T-helper 17 cell (primary cell): ENCODE measurements at places on chromosomes 12 and 14.

- H3K27ac ChIP-seq = no peak overlapping the region
- H3K4me3 ChIP-seq = no peak overlapping the region
- peaks cover 7% of the 10 kb centered on the region for H3K27me3 ChIP-seq
- H3K4me1 ChIP-seq = no peaks in the 10 kb centered on the region
These were observed 30.4 kb downstream of the FAM222A start for GRCh38 chr12:109744026-109744425.

GRCh38 chr14:38696925-38697324, 406.1 kb downstream of the SEC23A start:
- no peak overlapping the region for H3K27ac ChIP-seq
- H3K27me3 ChIP-seq = no peaks in the 10 kb centered on the region
- H3K4me3 ChIP-seq = no peak overlapping the region
- DNase-seq = no peak

- peaks cover 48% of the 10 kb centered on the region for H3K27me3 ChIP-seq
- no peak for DNase-seq
- H3K4me3 ChIP-seq = peak within 1 kb of the TSS; percentile 67
- no peaks in the 10 kb centered on the region for H3K36me3 ChIP-seq
These were observed at the start of gene PDE3A for GRCh38 chr12:20368114-20368650. Gene PDE3A (plus strand): TSS chr12:20368537. CDS start chr12:20369285, 748 bp downstream.

DNA sequence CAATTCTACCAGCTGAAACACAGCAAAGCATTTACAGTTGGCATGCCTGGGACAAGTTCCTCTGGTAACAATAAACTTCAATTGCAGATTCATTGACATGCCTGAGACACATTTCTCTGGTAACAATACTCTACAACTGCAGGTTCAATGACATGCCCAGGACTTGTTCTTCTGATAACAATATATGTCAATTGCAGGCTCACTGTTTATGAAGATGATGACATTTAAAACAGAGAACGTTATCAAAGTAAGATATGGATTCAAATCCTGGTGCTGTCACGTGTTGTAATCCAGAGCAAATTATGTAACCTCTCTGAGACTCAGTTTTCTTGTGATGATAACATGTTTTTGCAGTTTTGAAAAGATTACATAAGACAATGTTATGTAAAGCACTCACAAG, 20.5 kb downstream of the KITLG start:
- H3K27me3 ChIP-seq = peaks cover 5% of the 10 kb centered on the region
- H3K27ac ChIP-seq = no peak overlapping the region
- DNase-seq = no peak
- no peak overlapping the region for H3K4me3 ChIP-seq

DNA sequence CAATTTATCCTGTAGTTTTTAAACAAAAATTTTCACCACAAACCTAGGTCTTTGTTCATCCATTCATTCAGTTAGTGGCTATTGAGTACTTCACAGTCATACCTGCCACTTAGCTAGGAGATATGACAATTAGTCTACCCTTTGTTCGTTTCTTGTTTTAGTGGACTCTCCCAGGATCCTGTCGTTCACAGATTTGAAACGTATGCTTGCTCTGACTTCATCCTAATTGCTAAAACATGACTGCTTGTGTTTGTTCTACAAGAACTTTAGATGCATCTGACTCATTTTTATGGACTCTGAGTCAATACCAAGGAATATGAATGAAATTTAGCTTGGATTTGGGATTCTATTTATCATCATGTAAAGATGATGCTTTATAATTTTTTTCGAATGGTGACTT, 69.5 kb downstream of the TBC1D30 start:
- H3K4me1 ChIP-seq = no peaks in the 10 kb centered on the region
- DNase-seq = no peak
- no peak overlapping the region for H3K27ac ChIP-seq
- H3K4me3 ChIP-seq = no peak overlapping the region
- H3K36me3 ChIP-seq = no peaks in the 10 kb centered on the region
- peaks cover 24% of the 10 kb centered on the region for H3K27me3 ChIP-seq

DNA sequence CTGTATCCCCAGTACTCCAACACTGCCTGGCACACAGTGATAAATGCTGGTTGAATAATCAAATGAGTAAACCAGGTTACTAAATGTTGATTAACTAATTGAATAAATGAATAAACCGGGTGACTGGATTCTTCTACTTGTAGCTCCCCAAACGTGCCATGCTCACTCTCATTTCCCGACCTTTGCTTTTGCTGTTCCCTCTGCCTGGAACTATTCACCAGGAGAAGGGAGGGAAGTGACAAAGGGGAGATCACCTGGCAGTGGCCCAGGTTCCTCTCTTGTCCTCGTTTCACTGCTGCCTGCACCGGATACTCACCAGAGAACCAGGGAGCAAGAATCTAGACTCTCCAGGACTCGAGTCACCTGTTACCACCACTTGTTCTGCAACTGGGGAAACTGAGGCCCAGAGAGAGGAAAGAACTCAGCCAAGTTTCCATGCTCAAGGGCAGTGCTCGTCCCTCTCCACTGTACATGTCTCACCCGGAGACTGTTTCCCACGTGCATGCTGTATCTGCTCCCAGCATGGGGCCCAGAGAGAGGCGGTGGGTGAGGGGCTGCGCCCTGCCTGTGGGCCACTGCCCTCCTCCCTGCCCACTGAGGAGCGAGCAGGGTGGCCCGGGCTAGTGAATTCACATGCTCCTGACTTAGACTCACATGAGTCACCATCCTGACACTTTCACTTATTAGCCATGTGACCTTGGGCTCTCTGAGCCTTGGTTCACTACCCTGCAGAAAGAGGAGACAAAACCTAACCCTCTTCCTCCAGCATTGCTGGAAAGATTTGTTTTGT, 17.7 kb upstream of the POP5 start:
- peaks cover 2% of the 10 kb centered on the region for H3K36me3 ChIP-seq
- DNase-seq = no peak
- H3K4me3 ChIP-seq = no peak overlapping the region
- H3K4me1 ChIP-seq = peaks cover 2% of the 10 kb centered on the region
- H3K27me3 ChIP-seq = peaks cover 45% of the 10 kb centered on the region
- H3K27ac ChIP-seq = no peak overlapping the region

DNA sequence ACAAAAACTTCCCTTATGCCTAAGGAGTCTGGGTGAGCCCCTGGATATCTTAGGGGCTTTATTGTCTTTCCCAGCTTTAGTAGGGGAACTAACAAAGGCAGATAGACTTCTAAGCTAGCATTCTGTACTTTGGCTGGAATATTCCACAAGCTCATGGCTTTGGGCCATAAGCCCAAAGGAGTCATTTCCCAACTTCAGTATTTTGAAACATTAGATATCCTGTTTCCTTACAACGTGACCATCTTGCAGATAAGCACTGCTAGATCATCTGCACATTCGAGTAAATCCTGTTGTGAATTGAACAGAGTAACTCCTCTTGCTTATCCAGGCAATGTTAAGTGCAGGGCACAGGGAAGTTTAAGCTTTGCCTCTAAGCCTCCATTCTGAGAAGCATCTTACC, 70.6 kb upstream of the ACTN1 start:
- H3K4me1 ChIP-seq = peaks cover 13% of the 10 kb centered on the region
- no peak for DNase-seq
- H3K27me3 ChIP-seq = no peaks in the 10 kb centered on the region
- H3K27ac ChIP-seq = no peak overlapping the region
- H3K4me3 ChIP-seq = no peak overlapping the region

DNA sequence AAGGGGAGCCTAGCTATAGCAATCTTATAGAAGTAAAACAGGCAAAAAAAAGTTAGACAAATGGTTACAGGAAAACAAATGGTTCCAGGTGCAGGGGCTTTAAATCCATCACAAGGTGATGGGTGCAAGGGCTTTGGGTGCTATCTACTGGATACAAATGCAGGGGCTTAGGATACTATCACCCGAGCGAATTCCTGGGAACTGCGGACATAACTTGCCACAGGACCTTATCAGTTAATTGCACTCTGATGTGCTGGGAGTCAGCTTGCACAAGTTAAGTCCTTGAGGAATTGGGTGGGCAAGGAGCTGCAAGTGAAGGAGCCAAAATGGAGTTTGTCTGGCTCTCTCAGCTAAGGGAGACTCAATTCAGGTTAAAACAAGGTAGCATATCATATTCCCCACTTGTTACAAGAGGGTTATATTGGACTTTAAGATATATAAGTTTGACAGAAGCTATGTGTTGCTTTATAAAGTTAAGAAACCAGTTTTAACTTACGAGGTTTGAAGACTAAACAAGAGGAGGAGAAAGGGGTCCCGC, 115.0 kb upstream of the PZP start:
- H3K4me1 ChIP-seq = peaks cover 23% of the 10 kb centered on the region
- H3K27me3 ChIP-seq = peaks cover 7% of the 10 kb centered on the region

DNA sequence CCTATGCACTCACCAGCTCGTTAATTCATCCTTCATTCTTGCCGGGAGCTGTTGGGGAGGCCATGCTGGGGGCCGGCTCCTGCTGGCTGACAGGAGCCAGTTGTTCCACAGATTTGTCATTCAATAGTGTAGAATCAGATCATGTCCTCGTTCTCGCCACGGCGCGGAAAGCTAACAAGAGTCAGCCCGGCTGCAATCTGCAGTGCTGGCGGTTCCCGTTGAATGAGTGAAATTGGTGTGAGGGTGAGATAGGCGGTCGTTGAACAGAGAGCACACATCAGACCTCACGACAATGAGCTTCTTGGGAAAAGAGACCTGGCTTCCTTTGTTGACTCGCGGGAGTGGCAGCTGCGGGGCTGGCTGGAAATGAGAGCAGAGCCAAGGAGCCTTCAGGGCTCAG, 57.5 kb downstream of the KIF26A start:
- no peak overlapping the region for H3K27ac ChIP-seq
- H3K27me3 ChIP-seq = no peaks in the 10 kb centered on the region
- peaks cover 2% of the 10 kb centered on the region for H3K4me1 ChIP-seq
- no peak for DNase-seq

GRCh38 chr12:118103201-118103600, 610 bp downstream of the VSIG10 start:
- peaks cover 6% of the 10 kb centered on the region for H3K4me1 ChIP-seq
- no peaks in the 10 kb centered on the region for H3K27me3 ChIP-seq
- H3K27ac ChIP-seq = peak overlapping the region; percentile 47
- DNase-seq = no peak
- H3K36me3 ChIP-seq = no peaks in the 10 kb centered on the region
- H3K4me3 ChIP-seq = peak overlapping the region; percentile 95

DNA sequence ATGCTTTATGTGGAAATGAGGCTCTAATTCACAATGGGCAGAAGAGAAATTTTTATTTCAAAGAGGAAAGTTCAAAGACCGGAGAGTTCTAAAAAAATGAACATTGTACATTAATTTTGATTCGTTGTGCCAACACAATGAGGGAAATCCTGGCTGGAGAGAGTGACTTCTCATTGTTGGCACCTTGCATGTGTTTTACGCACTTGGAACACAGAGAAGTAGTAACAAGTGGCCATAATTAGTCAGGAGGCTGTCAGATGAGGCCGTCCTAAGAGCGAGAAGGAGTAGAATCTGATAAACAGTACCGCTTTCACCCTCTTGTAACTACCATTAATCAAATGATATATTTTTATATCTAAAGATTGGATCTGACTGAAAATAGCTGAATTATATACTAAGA, 6.9 kb downstream of the LMO3 start:
- H3K4me3 ChIP-seq = no peak overlapping the region
- no peak for DNase-seq
- H3K4me1 ChIP-seq = no peaks in the 10 kb centered on the region
- no peak overlapping the region for H3K27ac ChIP-seq
- H3K27me3 ChIP-seq = no peaks in the 10 kb centered on the region

- peak overlapping the region; percentile 98 for H3K27ac ChIP-seq
- H3K27me3 ChIP-seq = no peaks in the 10 kb centered on the region
- H3K4me3 ChIP-seq = peak overlapping the region; percentile 98
- no peaks in the 10 kb centered on the region for H3K36me3 ChIP-seq
These were observed 670 bp upstream of the PSMA3 start for GRCh38 chr14:58243790-58244555.

DNA sequence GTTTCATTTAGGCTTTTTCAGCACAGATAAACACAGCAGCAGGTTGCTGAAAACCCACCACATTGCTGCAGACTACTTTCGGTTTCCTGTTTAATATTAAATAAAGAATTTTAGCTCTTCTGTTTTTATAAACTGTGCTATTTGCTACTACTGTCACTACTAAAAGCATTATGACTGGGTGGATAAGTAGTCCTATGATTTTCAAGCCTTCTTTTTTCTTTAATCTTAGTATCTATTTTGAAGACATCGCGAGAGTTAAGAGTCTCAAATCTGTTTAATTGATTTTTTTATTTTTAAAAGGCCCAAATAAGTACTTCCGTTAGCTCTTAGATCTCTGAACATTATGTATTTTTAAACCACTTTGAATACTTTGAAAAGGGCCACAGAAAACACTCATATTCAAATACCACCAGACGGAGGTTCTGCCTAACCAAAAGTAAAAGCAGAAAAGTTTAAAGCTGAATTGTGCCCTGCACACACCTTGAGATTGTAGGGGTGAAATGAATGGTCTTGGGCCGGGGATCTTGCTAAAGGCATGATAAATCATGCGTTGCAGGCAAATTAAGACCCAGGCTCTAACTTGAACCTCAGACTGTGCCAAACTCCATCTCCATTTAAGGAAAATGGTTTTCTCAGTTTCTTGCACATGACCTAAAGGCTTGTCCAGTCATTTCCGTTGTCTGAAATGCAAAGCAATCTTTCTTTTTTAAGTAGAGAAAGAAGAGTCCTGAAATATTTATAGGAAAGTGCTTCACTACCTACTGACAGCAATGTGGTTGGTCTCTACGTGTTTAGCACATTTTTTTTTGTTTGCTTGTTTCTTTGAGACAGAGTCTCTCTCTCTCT, 13.6 kb upstream of the FOXN3 start:
- peaks cover 27% of the 10 kb centered on the region for H3K4me1 ChIP-seq
- no peaks in the 10 kb centered on the region for H3K36me3 ChIP-seq
- H3K4me3 ChIP-seq = peak overlapping the region; percentile 87
- no peak for DNase-seq
